ENCODE measurements at places on chromosomes 12 and 14. TPM values are rescaled to one million over a fixed set of nuclear protein-coding genes. Genes with fewer than 3 reads are reported as not detected.

Gene FSCB
- total RNA-seq, result not detected

Gene PLBD2
- 37.5 TPM for total RNA-seq

Gene OTX2
- not detected for total RNA-seq

Gene BIN2
- total RNA-seq, result not detected

Gene CDCA4
- total RNA-seq, result 20.9 TPM

Gene IFNG-AS1
- not detected for total RNA-seq

Gene ARHGDIB
- 2.9 TPM for total RNA-seq

Gene KRT73
- not detected for total RNA-seq
